Cardiac muscle cell (in vitro differentiated cells and primary cell): ENCODE measurements at places on chromosomes 16 and 17.
A peak's percentile ranks its signal among the peaks of the same experiment; 100 is the strongest.

- no peak for DNase-seq
These were observed 13.9 kb upstream of the TMC7 start for GRCh38 chr16:18969855-18970240.

DNA sequence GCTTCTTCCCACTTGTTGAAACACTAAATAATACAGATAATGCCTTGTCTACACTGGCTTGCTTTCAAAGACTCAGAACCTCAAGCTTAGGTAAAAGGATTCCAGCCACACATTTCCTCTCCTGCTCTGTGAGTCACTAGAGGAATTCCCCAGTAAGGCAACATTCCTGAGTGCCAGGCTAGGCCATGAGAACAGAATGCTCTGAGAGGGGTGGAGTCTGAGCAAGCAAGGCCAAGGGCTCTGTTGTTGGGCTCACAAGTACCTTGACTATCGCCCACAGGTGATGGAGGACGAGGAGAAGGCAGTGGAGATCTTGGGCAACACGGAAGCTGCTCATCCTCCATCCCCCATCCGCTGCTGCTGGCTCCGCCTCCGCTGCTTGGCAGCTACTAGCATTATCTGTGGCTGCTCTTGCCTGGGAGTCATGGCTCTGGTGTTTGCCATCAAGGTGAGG is 6.7 kb upstream of the PHKG2 start:
- peak; percentile 64 for DNase-seq

GRCh38 chr16:19105891-19106624 is 7.7 kb upstream of the ITPRIPL2 start:
- DNase-seq, result no peak

DNA sequence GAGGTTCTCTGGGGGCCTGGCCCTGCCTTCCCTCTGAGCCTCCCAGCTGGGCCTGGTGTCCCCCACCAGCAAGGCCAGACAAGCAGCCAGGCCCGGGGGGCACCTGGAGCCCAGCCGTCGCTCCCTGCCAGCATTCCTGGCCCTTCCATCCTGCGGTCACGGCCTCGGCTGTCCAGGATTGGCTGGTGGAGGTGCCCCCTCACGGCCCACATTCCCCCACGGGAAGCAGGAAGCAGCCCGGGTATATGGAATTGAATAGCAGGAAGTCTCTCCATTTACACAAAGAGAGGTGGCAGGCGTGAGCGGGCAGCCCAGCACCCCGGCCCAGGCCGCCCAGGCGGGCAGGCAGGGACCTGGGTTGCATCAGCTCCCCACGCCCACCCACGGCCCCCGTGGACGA is 14.5 kb downstream of the TRAF7 start:
- DNase-seq, result no peak

GRCh38 chr17:79047923-79048825 is 24.2 kb downstream of the C1QTNF1 start:
- no peak for DNase-seq

- DNase-seq, result no peak
These were observed 10.7 kb downstream of the SLC47A1 start for GRCh38 chr17:19544366-19544765.

DNA sequence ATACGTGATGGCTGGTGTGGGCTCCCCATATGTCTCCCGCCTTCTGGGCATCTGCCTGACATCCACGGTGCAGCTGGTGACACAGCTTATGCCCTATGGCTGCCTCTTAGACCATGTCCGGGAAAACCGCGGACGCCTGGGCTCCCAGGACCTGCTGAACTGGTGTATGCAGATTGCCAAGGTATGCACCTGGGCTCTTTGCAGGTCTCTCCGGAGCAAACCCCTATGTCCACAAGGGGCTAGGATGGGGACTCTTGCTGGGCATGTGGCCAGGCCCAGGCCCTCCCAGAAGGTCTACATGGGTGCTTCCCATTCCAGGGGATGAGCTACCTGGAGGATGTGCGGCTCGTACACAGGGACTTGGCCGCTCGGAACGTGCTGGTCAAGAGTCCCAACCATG is 5.6 kb downstream of the MIEN1 start:
- no peak for DNase-seq

DNA sequence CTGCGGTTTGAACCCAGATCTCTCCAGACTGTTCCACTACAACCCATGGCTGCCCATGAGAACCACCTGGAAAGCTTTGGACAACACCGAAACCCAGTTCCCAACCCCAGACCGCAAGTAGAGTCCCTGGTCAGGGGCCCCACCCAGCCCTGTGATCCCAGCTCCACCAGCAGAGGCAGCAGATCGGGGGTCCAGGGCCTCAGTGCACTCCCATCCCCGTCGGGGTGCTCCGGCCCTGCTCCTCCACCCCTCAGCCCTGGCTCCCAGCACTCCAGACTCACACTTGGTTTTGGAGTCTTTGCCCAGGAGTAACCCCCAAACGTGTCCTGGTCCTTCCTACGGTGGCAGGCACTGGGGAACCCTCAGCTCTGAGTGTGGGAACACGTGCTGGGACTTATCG is 20.7 kb upstream of the OSGIN1 start:
- DNase-seq, result no peak

- no peak for DNase-seq
These were observed 65.5 kb upstream of the DNAH17 start for GRCh38 chr17:78642707-78643106.

- DNase-seq, result peak; percentile 81
These were observed 747 bp upstream of the LHX1 start for GRCh38 chr17:36936455-36937000.

DNA sequence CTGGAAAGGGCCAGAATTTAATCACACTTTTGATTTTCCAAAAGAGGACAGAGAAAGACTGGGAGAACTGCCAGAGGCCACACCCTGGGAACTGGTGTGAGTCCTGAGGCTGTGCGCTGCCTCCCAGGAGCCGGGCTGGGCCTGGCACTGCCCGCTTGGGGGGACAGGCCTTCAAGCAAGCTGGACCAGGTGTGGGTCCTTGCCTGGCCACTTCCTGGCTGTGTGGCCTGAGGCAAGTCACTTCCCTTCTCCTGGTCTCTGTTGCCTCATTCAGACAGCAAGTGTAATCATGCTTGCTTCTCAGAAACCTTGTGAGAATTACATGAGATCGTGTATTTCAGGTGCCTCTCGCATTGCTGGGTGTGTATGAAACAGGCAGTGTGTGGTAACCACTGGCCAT is 143.0 kb downstream of the SNX29 start:
- DNase-seq, result no peak

DNA sequence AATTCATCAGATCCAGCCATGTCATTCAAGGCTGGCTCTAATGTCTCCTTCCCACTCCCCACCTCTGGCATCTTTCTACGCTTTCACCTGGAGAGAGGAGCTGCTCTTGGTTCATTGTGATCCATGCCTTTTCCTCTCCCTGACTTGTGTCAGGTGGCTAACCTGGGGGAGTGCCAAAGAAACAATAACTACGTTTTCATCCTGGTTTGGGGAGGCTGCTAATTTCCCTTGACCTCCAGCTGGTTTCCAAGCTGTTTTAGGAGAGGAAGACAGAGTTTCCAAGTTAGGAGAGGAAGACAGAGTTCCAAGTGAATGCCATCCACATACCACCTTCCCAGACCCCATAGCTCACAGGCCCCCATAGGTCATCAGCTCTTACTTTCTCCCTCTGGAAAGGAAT is 40.0 kb upstream of the HLF start:
- no peak for DNase-seq

DNA sequence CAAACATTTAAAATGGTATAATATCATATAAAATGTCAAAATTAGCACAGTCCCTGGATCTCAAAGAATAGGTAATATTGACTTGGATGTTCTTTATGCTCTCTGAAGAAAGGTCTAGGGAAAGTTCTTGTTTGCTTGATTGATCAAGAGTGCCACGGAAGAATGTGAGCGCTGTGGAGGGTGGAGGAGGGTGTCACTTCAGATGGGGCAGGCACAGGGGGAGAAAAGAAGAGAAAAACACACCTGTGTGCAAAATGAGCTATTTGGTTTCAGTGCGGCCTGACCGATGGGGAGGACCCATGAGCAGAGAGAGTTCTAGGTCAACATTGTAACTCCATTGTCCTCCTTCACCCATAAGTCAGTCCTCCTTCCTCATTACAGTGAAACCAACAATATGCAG is 8.8 kb upstream of the VPS4A start:
- DNase-seq, result no peak

- peak; percentile 37 for DNase-seq
These were observed 22.6 kb downstream of the LRRC36 start for GRCh38 chr16:67349172-67349571.

DNA sequence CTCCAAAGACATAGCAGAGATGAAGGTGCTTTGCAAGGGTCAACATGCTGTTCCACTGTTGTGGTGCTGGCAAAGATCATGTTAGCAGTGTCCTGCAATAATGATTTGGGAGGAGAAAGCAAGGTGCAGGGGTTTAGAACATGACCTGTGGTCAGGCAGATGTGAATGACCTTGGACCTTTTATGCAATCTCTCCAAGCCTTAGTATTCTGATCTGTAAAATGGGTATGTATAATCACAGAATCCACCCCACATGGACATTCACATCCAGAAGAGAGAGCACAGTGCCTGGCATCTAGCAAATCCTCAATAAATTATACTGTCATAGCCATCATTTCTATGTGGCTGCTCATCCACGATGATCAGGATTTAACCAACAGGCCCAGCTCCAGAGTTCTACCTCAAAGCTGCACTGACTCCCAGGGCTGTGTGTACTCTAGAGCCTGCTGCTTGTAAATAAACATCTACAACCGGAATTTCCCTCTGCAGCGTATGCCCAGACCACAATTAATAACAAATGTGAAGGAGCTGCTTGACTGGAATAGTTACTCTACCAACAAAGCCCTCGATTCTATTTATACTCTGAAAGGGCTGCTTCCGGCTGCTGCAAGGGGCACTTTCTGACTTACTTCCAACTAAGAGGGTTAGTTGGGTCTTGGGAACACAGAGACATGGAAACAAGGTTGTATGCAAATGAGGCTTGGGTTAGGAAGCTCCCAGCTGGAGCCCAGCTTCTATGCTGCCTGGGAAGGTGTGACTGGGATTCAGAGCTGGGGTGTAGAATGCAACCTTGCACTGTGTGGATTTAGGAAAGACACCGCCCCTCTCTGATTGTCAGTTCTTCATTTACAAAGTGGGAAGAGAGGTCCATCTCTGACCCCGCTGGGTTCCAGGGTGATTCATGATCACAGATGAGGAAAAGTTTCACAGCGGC is 265.2 kb downstream of the XYLT1 start:
- DNase-seq, result peak; percentile 56

DNA sequence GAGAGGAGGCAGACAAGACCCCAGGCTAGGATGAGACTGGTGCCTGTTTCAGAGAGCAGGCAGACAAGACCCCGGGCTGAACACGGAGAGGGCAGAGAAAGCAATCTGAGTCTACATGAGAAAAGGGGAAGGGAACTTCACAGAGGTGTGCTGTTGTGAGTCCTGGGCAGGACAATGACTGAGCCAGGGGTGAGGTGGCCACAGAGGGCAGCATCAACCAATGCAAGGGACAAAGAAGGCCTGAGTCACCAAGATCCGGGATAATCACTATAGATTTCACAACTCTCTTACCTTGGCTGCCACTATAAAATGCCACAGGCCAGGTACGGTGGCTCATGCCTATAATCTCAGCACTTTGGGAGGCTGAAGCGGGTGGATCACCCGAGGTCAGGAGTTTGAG is 89.0 kb downstream of the SLC39A11 start:
- no peak for DNase-seq

- DNase-seq, result no peak
These were observed 80.8 kb upstream of the CRHR1 start for GRCh38 chr17:45703348-45703747.
